GDM1 (cell line): ENCODE measurements at places on chromosomes 16 and 17.
A peak's percentile ranks its signal among the peaks of the same experiment; 100 is the strongest.

DNA sequence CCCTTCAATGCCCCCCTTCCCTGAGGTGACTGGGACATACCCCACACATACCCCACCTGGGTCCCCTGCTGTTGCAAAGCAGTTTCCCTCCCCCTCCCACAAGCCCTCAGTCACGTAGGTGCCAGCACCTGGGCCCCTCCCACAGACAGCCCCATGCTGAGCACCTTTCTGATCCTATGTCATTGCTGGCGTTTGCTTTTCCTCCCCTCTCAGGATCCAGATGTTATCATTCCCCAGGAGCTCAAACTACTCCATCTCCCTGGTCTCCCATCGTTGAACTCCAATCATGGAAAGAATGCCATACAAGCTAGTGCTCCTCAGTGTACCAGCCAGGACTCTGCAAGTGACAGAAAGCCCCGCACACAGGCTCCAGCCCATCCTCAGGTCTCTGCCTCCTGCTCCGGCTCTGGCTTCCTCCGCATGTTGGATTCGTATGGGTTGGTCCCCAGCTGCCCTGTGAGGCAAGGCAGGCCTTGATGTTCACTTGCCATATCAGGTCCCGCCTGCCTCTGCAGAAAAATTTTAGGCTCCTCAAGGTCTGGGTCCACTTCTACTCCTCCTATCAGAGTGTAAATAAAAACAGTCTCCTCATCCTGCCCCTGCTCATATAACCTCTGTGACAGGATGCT, 31.4 kb upstream of the MED9 start:
- no peak for DNase-seq

DNA sequence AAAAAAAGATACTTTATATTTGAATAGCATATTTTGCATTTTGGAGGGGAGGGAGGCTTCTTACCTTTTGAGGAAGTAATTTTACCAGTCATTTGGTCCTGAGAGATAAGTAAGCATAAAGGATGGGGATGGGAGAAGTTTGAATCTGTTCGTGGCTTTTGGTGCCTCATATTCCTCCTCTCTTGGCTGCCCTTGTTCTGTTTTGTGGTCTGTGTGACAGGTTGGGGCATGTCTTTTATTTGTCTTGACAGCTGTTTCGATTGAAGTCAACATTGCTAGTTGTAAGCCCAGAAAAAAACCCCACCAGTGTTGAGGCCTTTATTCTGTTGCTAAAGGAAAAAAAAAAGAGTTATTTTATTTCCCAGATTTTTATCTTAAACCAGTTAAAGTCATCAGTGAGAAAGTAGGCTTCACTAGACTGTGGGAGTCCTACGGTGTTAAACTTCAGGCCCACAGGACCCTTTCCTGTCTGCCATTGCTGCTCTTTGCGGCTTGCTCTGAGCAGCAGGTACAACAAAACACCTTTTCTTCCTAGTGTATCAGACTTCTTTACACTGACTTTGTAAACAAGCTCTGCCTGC, 11.4 kb downstream of the SLC7A6 start:
- DNase-seq = peak; percentile 72

DNA sequence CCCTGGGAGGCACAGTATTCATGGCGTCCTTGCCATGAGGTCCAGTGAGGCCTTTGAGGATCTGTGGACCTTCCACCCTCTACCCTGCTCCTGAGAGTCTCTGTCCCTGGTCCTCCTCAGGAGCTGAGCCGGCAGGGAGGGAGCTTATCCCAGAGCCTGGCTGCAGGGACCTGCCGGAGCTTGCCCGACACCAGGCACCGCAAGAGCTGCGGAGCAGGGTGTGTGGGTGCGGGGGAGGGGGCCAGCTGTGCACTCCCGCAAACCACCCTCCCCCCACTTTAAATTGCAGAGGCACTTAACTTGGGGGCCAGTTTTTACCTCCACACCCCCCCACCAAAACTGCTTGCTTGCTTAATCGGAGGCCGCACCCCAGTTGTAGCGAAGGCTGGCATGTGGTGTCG, 609 bp upstream of the ZNF750 start:
- DNase-seq = no peak

DNA sequence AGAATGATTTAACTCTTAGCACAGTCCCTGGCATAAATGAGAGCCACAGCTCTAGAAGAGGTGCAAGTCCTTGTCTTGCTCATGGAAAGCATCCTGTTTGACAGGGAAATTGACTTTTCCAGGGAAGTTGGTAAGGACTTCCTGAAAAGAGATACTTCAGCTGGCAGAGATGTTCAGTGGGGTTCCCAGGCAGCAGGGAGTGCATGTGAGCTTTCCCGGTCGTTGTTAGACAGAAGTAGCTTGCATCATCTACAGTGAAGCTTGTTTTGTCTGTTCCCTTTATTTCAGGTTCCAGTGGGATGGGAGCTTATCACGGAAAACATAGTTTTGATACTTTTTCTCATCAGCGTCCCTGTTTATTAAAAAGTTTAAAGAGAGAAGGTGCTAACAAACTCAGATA, 22.9 kb downstream of the ALDH3A2 start:
- DNase-seq = no peak

DNA sequence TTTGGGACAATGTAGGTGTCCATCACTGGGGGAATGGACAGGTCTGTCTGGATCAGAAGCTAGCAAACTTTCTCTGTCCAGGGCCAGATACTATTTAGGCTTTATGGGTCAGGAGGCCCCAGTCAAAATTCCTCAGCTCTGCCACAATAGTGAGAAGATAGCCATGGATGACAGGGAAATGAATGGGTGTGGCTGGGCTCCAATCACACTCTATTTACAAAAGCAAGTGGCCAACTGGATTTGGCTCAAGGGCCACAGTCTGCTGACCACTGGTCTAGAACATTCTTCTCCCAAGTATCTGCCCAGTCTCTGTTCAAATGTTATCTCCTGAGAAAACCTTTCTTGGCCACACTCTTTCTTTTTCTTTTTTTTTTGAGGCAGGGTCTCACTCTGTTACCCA, 339.9 kb downstream of the SOX9 start:
- no peak for DNase-seq

GRCh38 chr16:50474138-50474537, 74.1 kb upstream of the NKD1 start:
- no peak for DNase-seq

DNA sequence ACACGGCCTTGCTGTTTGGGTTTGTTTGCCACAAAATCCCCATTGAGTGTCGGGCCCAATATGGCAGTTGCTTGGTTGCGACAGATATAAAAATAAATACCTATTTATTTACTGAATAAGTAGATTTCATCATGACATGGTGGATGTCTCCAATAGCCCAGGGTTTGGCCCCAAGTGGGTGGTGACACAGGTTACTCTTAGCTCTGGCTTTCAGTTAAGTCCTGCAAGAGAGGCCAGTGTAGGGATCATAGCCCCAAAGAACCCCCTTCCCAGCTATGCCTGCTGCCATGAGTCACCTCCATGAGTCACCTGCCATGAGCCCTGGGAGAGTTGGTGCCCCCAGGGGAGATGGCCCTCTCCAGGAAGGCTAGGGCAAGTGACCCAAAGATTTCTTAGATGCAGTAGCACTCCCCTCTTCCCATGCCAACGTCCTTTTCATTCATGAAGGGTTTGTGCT, 78.7 kb upstream of the LGALS9 start:
- no peak for DNase-seq

- DNase-seq = no peak
Measured at GRCh38 chr16:73048292-73049080, 558 bp upstream of the ZFHX3 start.

GRCh38 chr17:73592501-73592961, 51.7 kb downstream of the SDK2 start:
- DNase-seq = no peak

DNA sequence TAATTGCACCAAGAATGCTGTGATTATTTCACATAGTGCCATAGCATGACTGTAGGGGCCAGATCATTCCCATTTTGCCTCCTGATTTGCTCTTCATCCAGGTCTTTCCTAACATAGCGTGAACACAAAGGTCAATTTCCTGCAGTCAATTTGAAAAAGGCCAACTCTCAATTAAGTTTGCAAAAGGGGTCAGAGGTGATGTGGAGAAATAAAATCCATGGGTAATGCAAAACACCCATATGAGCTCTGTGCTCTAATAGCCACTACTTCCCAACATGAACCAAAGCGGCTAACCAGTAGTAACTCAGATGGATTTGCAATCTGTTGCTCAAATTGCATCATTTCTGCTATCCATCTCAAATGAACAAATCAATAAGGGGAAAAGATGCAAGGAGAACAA, 275.5 kb upstream of the SOX9 start:
- DNase-seq = no peak

- no peak for DNase-seq
Measured at GRCh38 chr17:51585514-51586104, 325.3 kb downstream of the UTP18 start.

GRCh38 chr17:40019140-40019991, 4.1 kb downstream of the CSF3 start:
- no peak for DNase-seq

DNA sequence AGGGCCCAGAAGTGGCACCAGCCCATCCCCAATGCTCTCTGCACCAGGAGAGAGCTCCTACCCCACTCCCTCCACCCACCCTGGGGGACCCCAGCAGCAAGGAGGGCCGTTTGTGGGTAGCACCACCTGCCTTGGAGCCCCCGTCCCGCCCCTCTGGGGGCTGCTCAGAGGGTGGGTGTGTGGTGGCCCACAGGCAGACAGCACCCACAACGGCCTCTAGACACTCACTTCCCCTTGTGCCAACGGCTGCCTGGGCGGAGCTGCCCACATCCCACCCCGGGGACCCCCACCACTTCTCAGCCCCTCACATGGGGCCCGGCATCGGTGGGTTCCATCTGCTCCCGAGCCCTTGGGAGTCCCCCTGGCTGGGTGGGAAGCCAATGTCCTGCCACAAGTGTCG, 33.3 kb downstream of the BAHCC1 start:
- no peak for DNase-seq

DNA sequence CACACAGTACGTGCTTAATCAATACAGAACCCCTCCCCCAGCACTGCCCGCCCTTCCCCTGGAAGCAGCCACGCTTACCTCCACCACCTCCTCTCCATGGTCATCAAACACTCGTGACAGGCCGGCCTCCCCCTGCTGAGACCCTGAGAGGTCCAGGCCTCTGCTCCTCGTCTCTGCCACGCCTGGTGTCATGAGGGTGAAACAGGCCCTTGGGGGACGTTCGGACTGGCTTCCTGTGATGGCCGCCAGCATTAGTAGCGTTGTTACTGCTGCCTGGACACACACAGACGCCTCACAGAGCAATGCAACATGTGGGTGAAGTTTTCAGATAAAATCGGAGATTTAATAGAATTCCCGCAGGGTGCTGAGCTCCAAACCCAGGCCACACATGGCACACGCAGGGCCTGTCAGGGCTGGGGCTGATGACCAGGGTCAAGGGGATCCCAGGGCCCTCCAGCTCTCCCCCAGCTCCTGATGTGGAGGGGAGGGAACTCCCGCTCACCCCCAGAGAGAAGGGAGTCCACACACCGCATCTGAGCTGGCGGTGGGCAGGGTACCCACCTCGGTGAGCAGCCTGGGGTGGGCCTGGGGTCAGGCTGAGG, 15.9 kb upstream of the SLC38A10 start:
- no peak for DNase-seq

- DNase-seq = no peak
Measured at GRCh38 chr17:82663381-82664275, 15.4 kb upstream of the WDR45B start.

- no peak for DNase-seq
Measured at GRCh38 chr16:85362443-85362842, 250.2 kb upstream of the CIBAR2 start.

- DNase-seq = peak; percentile 71
Measured at GRCh38 chr16:31352376-31353115, 2.4 kb upstream of the ITGAX start.

GRCh38 chr16:23081675-23082119, 67.6 kb downstream of the USP31 start:
- no peak for DNase-seq

DNA sequence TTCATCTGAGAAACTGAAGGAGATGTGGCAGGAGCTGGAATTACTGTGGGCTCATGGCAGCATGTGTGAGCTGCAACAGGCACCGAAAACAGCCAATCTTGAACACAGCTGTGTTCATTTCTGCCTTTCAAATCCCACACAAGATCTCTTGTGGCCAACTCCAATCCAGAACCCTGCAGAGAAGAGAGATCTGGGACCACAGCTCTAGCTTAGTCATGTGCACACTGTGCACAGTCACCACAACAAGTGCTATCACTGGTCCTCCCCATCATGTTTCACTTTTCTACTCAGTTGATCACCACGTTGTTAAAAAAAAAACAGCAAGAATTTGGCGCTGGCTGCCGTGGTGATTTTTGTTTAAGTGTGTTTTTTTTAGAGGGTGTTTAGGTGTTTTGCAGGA, 254.5 kb upstream of the ELAC2 start:
- no peak for DNase-seq

DNA sequence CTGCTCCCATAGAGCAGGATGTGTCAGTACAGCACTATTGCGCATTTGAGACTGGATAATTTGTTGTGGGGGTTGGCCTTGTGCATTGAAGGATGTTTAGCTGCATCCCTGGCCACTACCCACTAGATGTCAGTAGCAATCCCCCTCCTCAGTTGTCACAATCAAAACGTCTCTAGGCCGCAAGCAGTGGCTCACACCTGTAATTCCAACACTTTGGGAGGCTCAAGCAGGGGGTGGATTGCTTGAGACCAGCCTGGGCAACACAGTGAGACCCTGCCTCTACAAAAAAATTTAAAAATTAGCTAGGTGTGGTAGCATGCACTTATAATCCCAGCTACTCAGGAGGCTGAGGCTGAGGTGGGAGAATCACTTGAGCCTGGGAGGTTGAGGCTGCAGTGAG, 48.4 kb downstream of the CENPV start:
- DNase-seq = peak; percentile 1

- no peak for DNase-seq
Measured at GRCh38 chr16:2535625-2536013, 2.2 kb upstream of the PDPK1 start.

GRCh38 chr17:78426293-78426879, 47.9 kb downstream of the PGS1 start:
- DNase-seq = no peak

- no peak for DNase-seq
Measured at GRCh38 chr16:2471016-2471652, at the start of gene NTN3. Gene NTN3, plus strand, starts transcription at chr16:2471297. Its CDS starts 405 bp downstream, at chr16:2471702.

DNA sequence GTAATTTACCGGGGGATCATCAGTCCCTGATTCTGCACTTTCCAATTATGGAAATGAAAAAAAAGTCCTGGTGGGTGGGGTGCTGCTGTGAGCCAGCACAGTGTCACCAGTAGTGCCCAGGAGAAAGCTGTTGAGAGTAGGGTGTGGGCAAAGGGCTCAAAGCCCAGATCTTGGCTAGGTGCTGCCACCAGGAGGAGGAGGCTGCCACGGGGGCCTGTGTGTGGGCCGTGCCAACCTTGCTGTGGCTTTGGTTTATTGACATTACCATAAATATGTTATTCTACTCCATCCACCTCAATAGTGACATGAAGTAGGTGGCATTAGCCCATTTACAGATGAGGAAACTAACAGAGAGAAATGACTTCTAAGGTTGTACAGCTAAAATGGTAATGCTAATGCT, 6.7 kb upstream of the PRPSAP2 start:
- DNase-seq = no peak

DNA sequence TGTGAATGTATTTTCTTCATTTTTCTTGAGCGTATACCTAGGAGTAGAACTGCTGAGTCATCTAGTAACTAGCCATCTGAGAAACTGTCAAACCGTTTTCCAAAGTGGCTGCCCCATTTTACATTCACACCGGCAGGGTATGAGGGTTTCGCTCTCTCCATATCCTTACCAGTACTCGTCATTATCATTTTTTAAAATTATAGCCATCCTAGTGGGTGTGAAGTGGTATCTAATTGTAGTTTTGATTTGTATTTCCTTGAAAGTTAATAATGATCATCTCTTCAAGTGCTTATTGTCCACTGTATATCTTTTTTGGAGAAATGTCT, 6.0 kb downstream of the RNF157 start:
- no peak for DNase-seq

- DNase-seq = no peak
Measured at GRCh38 chr17:15237106-15237425, 28.1 kb downstream of the PMP22 start.
